ENCODE measurements at places on chromosomes 12 and 14.

- DNase-seq = no peak
These were observed 203.5 kb upstream of the PLXNC1 start for GRCh38 chr12:93944911-93945310.

DNA sequence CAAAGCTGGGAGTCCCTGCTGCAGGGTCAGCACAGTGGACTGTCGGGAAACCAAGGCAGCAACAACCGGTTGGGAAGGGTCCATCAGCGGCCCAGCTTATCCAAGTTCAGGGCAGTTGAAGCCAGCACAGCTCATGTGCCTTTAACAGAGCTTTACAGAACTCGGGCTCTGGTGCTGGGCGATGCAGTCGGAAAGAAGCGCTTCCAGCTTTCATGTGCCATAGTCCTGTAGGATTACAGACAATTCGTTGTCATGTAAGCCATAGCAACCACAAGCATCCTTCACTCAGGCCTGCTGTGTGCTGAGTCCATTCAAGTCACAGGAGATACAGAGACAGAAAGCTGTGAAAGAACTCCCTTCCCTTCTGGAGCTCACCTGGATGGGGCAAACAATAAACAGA lies 3.5 kb upstream of the FAM181A start:
- peak; percentile 15 for DNase-seq

GRCh38 chr14:44910821-44911220 lies 50.9 kb downstream of the KLHL28 start:
- no peak for DNase-seq

DNA sequence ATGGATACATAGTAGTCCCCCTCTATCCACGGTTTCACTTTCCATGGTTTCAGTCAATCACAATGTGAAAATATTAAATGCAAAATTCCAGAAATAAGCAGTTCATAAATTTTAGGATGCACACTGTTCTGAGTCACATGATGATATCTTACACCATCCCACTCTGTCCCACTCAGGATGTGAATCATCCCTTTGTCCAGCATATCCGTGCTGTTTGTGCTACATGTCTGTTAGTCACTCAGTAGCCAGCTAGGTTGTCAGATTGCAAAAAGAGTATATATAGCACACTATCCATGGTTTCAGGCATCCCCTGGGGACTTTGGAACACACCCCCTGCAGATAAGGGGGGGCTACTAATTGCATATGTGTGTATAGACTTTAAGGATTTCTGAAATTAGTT lies 8.1 kb upstream of the NAA30 start:
- DNase-seq = no peak

- DNase-seq = no peak
These were observed 131.5 kb upstream of the RTL1 start for GRCh38 chr14:101034986-101035385.

GRCh38 chr14:99791476-99792209 lies 1.6 kb upstream of the EML1 start:
- no peak for DNase-seq

- DNase-seq = no peak
These were observed 141.7 kb upstream of the GARIN6 start for GRCh38 chr12:99505805-99506204.

DNA sequence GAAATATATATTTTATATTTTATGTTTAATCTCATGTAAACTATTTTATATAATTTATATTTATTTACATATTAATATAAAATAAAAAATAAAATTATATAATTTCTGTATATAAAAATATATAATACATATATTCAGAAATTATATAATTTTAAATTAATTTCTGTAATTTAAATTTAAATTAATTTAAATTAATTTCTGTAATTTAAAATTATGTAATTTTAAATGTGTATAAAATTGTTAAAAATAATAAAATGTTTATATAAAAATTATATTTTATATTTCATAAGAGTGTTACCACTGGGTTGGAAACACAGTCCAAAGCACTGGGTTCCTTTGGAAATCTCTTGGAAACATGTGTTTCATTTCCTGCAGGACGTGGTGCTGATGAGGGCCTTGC lies 94.6 kb downstream of the DNAH10 start:
- no peak for DNase-seq

DNA sequence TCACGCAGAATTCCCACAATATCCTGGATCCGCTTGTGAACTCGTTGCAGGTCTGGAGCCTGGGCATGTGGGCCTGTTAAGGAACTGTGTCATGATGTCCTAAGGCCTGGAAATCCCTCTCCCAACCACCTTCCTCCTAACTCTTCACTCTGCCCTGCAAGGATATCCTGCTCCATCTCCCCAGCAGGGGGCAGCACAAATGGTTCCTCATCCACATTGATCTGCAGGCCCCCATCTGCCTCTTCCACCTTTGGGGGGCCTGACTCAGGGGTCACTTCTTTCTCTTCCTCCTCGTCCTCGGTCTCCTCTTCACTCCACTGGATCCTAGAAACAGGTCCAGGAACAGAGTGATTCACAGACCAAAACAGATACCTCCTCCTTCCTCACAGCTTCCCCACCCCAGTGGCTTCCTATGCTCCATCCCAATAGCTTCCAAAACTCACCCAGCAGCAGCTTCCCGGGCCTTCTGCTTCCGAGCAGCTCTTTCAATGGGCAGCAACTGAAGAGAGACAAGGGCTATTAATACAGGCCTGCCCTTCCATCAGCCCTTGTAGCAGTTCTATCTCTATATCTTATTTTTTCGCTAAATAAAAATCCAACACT lies 4.5 kb downstream of the NOP2 start:
- no peak for DNase-seq

DNA sequence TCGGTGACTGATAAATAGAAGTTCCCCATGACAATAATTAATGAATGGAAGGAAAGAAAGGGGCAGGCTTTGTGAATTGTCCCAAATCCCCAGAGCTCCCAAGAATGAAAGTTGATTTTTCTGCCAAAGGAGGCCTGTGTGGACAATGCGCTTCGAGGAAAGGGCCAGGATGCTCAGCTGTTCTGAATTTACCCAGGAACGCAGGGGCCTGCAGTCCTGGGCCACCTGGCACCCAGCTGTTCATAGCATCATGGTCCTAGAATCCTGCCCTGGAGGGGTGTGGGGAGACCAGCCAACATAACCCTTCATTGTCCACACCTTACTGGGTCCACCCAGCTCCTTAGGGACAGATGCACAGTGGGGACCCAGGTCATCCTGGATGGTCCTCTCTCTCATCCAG lies 587.5 kb downstream of the BCL11B start:
- DNase-seq = no peak

- DNase-seq = no peak
These were observed 200.2 kb upstream of the MYL2 start for GRCh38 chr12:111120578-111120977.

GRCh38 chr12:53381731-53382630 lies 2.0 kb downstream of the SP1 start:
- no peak for DNase-seq

DNA sequence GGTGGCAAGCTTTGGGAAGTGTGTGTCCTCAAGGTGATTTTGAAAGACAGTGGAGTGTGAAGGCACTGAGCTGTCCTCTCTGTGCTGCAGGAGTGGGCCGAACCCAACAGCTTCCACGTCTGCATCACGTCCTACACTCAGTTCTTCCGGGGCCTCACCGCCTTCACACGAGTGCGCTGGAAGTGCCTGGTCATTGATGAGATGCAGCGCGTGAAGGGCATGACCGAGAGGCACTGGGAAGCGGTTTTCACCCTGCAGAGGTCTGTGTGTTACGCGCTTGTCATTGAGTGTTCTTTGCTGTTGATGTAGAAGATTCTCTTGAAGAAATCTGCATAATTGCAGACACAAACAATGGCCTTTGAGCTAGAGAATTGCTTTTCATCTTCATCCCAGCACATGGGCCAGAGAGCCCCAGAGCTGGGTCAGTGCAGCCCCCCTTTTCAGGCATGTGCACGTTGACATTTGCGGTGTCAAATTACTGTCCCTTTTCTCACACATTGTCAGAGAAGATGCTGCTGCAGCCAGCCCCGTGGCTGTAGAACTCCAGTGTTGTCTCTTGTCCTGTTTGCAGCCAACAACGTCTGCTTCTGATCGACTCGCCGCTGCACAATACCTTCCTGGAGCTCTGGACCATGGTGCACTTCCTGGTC lies 63.3 kb downstream of the EP400 start:
- DNase-seq = no peak

- DNase-seq = no peak
These were observed 26.0 kb upstream of the TSPAN8 start for GRCh38 chr12:71183846-71184245.

- DNase-seq = no peak
These were observed 39.8 kb upstream of the LMNTD1 start for GRCh38 chr12:25592725-25593495.

GRCh38 chr12:27425306-27425705 lies 21.2 kb upstream of the SMCO2 start:
- DNase-seq = no peak

DNA sequence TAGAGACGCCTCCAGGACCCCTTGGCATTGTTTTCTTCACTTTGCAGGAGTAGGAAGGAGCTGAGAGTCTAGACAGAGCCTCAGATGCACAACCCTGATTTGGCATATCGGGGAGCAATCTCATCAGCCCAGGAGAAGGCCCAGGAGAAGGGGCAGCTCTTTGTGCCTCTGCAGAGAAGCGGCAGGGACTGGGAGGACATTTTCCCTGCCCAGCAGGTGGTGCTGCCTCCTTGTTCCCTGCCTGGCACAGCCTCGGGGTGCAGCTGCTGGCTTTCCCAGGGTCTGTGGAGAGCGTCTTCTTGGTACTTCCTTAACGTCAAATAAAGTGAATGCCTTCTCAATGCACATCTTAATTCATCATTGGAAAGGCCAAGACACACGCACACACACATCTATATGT lies 419.5 kb downstream of the TMEM121 start:
- DNase-seq = peak; percentile 25

DNA sequence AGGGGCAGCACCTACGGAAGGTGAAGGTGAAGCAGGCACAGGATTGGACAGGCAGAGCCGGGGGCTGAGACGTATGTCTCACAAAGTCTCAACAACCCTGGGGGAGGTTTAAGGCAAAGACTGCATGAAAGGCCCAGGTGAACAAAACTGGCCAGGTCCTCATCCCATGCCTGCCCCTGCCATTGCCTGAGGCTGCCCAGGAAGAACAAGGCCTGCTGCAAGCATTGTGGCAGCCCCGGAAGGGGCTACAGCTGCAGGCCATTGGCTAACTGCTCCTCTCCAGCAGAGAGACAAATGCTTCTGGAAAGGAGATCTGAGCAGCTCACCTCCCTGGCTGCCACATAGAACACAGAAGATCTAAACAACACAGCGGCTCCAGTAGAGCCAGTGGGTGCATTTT lies 20.4 kb upstream of the TMEM179 start:
- DNase-seq = no peak

GRCh38 chr12:31325524-31325875 lies 450 bp downstream of the SINHCAF start:
- no peak for DNase-seq

DNA sequence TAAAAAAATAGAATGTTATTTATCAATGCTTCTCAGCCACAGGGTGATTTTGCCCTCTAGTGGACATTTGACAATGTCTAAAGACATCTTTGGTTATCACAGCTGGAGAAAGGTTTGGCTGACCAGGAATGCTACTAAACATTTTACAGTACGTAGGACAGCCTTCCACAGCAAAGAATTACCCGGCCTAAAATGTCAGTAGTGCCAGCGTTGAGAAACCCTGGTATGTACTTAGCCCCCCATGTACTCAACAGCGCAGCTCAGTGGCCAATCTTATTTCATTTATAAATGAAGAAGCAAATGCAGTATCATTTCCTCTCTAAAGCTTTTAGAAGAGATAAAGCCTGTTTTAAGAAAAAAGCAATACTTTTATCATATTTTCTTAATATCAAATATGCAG lies 5.8 kb downstream of the MARK3 start:
- no peak for DNase-seq

DNA sequence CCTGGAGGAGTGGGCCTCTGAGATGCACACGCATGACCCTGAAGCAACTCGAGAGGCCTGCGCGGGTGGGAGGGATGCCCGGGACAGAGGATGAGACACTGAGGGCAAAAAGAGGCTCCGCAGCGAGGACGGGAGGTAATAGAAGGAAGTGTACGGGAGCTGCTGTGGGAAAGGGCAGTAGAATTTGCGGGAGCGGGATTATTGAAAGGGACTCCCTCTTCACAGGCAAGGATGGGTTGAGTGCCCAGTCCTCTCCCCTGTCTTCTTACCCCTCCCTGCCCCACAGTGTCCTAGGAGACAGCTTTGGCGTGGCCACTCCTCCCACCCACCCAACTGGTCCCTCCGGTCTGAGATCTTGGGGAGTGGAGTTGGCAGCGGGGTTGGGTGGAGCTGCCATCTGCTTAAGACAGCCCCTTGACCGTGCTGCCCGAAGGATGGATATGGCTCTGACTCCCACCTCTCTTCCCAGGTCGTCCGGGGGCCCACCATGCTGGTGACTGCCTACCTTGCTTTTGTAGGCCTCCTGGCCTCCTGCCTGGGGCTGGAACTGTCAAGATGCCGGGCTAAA lies 15.7 kb upstream of the ESPL1 start:
- no peak for DNase-seq

DNA sequence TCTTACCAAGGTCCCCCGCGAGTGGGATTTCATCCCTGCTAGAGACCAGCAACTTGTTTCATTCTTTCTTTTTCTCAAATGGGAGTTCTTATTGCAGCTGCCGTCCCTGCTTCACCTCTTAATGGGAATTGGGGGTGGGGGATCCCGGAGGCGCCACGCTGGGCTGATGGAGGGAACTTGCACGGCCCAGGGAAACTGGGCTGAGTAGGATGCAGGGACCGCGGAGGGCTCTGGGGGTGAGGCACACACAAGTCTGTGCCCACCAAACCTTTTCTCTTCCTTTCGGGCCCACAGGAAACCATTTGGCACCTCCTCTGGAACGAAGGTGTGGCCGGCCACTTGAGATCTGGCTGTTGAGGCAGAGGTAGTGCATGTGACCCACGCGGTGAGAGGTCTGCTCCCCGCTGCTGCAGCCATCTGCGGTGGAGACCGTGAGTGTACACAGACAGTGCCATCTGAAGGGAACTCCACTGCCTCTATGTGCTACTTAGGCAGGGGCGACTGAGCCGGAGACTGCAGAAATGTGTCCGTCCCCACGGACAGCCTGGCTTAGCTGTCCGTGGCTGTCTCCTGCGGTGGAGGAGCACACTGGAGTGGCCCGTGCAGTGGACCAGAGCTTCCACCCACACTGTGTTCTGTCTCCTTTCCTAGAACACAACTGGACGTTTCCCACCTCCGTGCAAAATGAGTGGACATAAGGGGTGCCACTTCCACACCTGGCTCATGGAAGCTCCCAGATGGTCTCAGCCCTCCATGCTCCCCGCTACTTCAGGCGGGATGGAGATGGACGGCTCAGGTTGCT lies 42.1 kb upstream of the TESC start:
- peak; percentile 17 for DNase-seq

GRCh38 chr12:27437839-27438238 lies 8.7 kb upstream of the SMCO2 start:
- DNase-seq = no peak

DNA sequence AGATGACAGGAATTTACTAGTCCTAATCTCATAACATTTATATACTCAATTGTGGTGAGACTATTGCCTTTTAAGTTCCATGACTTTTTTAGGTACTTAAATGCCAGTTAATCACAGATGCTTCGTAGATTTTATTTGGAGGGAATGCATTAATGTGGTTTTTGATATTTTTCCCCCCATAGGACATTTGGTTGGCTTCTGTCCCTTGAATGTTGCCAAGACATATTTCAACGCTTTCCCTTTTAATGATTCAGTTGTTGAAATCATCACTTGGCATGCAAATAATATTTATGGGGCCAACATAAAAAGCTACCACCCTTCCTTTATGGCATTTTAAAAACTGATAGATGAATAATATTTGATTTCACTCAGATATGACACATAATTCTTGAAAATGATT lies 172.1 kb downstream of the ACSS3 start:
- DNase-seq = no peak

Data from NCI-H1092 (cell line).